ENCODE measurements at places on chromosomes 5 and 9. TPM values are rescaled to one million over a fixed set of nuclear protein-coding genes. Genes with fewer than 3 reads are reported as not detected.

Gene FBP1
- 1.1 TPM for total RNA-seq

Gene ZNF189
- total RNA-seq: 14.6 TPM

Gene CACFD1
- 12.9 TPM for total RNA-seq

DNA sequence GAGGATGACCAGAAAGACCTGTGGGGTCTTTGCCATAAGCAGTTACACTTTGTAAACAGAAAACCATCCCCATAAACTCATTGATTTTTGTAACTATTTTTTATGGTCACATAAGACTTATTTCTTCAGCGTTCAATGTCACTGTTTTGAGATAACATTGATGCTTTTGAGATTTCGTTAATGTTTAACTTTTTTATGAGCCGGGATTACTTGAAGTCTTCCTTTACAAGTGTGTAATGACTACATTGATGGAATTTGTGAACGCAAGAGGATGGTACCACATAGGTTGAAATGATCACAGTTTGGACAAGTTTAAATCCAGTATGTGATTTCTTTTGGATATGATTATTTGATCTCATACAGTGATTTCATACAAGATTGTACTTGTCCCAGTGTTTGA is 1.8 kb downstream of the SLC12A2 start:
- DNase-seq: no peak

- no peak for DNase-seq
These were observed 226.1 kb downstream of the CDH12 start for GRCh38 chr5:22627029-22627428.

DNA sequence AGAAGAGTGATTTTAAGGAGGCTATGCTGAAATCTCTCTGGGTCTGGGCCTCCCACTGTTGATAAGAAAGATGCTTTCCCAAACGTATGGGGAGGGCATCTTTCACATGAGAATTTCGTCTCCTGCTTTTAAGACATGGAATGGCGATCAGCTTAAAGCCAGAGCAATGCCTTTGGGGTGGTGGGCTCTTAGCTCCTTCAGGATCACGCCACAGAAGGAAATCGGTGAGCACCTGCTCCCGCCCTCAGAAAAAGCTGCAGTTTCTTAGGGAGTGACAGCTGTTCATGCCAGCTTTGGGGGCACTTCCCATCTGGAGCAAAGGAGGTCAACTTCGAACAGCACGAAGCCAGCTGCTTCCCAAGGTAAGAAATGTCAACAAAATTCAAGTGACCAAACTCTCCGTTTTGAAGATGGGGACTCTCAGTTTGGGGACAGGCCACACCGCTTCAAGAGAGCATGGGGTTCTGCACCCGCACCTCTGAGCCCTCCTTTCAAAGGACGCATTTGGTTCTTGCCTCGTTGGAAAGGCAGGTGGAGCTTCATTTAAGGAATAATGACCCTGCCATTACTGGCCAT is 39.0 kb downstream of the TRIP13 start:
- no peak for DNase-seq

- DNase-seq: no peak
These were observed 39.4 kb downstream of the TNPO1 start for GRCh38 chr5:72855821-72856220.

DNA sequence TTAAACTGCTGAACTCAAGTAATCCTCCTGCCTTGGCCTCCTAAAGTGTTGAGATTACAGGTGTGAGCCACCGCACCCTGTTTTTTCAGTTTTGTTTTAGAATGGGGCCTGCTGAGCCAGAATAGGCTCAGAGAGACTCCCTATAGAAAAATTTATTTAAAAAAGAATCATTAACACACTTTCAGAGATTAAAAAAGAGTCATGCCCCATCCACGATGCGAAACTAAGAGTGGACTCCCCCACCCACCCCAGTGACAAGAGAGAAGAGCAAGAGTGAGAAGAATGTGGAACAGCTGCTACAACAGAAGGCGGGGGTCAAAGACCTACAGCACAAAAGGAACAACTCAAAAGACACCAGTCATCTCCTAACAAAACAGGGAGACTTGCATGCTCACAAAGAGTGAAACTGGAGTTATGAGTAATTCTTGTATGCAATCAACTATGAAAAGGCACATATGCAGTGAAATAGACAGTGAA is 47.2 kb downstream of the GLDC start:
- no peak for DNase-seq

DNA sequence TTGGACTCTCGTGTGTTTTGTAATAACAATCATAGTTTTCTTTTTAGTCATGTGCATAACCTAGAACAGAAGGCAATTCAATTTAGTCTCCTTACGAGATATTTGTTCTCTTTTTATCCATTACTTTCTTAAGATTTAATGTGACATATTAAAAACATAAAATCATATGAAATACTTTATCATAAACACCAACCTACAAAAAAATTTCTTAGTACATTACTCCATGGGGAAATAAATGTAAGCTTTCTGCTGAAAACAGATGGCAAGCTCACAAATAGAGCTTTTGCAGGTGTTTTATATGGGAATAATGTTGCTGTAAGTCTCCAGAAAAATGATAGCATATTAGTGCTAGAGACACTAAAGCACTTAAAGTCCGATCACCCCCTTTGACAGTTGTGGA is 1035.2 kb upstream of the ARRDC3 start:
- DNase-seq: no peak

DNA sequence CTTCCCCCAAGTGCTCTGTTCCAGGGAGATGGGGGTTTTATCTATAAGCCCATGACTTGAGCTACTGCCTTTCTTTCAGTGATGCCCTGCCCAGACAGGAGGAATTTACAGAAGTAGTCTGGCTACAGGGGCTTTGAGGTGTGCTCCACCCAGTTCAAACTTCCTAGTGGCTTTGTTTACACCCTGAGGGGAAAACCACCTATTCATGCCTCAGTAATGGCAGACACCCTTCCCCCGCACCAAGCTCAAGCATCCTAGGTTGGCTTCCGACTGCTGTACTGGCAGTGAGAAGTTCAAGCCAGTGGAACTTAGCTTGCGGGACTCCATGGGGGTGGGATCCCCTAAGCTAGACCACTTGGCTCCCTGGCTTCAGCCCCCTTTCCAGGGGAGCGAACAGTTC is 154.6 kb downstream of the IZUMO3 start:
- DNase-seq: no peak

All from Right ventricle myocardium superior (tissue), 1 donor.